Activated naive CD8-positive, alpha-beta T cell treated with anti-CD3 and anti-CD28 coated beads for 36 hours (primary cell): ENCODE measurements at places on chromosomes 7 and 10. TPM values are rescaled to one million over a fixed set of nuclear protein-coding genes. Genes with fewer than 3 reads are reported as not detected.

DNA sequence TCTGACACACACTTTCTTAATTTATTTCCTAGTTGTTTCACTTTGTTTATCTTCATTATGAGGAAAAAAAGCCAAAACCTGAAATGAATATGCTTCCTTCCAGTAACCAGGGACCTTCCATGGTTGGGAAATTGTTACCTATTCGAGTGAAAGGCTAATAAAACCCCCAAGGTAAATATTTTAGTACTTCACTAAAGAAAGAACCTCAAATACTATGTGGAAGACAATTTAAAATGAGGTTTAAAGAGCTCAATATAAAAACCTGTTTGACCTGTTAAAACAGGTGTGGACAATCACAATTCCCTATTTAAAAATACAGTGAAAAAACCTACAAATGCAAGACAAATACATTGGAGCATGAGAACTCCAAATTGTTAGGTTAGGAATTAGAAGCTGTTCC, 192.6 kb downstream of the CFTR start:
- H3K27ac ChIP-seq, result no peak overlapping the region
- H3K27me3 ChIP-seq, result peaks cover 5% of the 10 kb centered on the region
- no peaks in the 10 kb centered on the region for H3K36me3 ChIP-seq
- H3K4me1 ChIP-seq, result no peaks in the 10 kb centered on the region
- no peak for DNase-seq

- DNase-seq, result no peak
- H3K27ac ChIP-seq, result peak overlapping the region; percentile 1
- H3K36me3 ChIP-seq, result peaks cover 3% of the 10 kb centered on the region
- no peak overlapping the region for H3K4me3 ChIP-seq
- no peaks in the 10 kb centered on the region for H3K27me3 ChIP-seq
- peaks cover 6% of the 10 kb centered on the region for H3K4me1 ChIP-seq
Observed at GRCh38 chr7:129748356-129749109, 137.0 kb downstream of the NRF1 start.

DNA sequence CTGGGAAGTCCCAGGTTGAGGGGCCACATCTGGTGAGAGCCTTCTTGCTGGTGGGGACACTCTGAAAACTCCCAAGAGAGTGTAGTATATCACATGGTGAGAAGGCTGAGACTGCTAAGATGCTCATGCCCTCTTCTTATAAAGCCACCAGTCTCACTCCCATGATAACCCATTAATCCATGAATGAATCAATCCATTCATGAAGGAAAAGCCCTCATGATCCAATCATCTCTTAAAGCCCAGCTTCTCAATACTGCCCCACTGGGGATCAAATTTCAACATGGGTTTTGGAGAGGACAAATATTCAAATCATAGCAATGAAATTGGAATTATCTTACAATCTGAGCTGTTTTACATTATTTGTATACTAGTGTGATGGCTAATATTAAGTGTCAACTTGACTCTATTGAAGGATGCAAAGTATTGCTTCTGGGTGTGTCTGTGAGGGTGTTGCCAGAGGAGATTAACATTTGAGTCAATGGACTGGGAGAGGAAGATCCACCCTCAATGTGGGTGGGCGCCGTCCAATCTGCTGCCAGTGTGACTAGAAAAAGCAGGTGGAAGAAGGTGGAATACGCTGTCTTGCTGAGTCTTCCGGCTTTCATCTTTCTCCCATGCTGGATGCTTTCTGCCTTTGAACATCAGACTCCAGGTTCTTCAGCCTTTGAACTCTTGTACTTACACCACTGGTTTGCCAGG, 14.3 kb upstream of the UBE2D1 start:
- no peak overlapping the region for H3K4me3 ChIP-seq
- no peaks in the 10 kb centered on the region for H3K27me3 ChIP-seq
- H3K27ac ChIP-seq, result no peak overlapping the region
- no peaks in the 10 kb centered on the region for H3K36me3 ChIP-seq
- H3K4me1 ChIP-seq, result peaks cover 8% of the 10 kb centered on the region

GRCh38 chr7:137747359-137748031, 99.3 kb downstream of the DGKI start:
- H3K27ac ChIP-seq, result no peak overlapping the region
- no peak overlapping the region for H3K4me3 ChIP-seq
- peaks cover 16% of the 10 kb centered on the region for H3K27me3 ChIP-seq
- H3K36me3 ChIP-seq, result no peaks in the 10 kb centered on the region

DNA sequence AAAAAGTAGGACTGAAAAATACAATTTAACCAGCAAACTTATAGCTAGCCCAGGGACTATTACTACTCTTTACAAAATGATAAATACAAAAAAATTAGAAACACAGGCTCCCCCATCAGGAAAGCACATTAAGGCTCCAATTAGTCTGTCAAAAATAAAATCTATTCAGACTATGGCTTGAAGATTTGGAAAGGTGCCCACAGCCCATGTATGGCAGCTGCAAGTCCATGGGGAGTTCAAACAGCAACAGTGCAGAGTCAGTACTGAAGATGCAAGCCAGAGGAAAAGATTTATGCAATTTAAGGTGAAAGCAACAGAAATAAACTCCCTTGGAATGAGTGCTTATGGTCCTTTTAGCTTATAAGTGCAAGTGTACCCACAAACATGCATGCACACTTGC, 29.7 kb downstream of the IMMP2L start:
- no peak overlapping the region for H3K4me3 ChIP-seq
- no peaks in the 10 kb centered on the region for H3K27me3 ChIP-seq
- H3K36me3 ChIP-seq, result peaks cover 12% of the 10 kb centered on the region
- no peak for DNase-seq

GRCh38 chr7:135678612-135679575, 16.6 kb downstream of the STMP1 start:
- H3K27ac ChIP-seq, result no peak overlapping the region
- H3K4me1 ChIP-seq, result peaks cover 13% of the 10 kb centered on the region
- H3K4me3 ChIP-seq, result no peak overlapping the region
- no peaks in the 10 kb centered on the region for H3K27me3 ChIP-seq
- peaks cover 6% of the 10 kb centered on the region for H3K36me3 ChIP-seq

GRCh38 chr7:91835826-91836368, 44.6 kb downstream of the MTERF1 start:
- DNase-seq, result no peak
- H3K27ac ChIP-seq, result no peak overlapping the region
- no peak overlapping the region for H3K4me3 ChIP-seq
- H3K36me3 ChIP-seq, result no peaks in the 10 kb centered on the region

DNA sequence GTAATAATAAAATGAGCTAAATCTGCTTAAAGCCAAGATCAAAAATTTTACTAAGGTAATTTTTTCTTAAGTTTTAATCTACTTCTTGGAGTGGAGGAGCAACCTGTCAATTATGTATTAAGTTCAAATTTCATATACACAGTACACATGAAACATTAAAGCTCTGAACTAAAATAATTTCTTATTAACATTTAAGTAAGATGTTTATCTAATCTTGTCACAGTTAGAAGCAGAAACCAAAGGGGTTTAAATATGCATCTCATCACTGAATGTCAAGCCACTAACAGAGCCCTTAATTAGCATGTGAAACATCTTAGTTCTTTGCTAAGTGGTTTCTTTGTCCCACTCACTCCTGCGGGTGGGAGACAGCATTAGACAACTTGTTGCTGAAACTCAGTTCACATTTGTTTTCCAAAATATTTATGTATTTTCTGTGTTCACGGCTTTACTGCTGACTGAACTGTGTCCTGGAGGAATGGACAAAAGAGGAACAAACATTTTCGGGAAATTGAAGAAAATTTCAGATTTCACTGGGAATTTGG, 130.9 kb upstream of the MBL2 start:
- no peak overlapping the region for H3K4me3 ChIP-seq
- H3K4me1 ChIP-seq, result no peaks in the 10 kb centered on the region
- no peak for DNase-seq
- no peaks in the 10 kb centered on the region for H3K27me3 ChIP-seq
- no peak overlapping the region for H3K27ac ChIP-seq
- no peaks in the 10 kb centered on the region for H3K36me3 ChIP-seq

FANK1 gene
- 0.92 TPM for total RNA-seq
